Hindlimb muscle (tissue), 1 donor: ENCODE measurements at places on chromosomes 5 and 9.
A peak's percentile ranks its signal among the peaks of the same experiment; 100 is the strongest.

GRCh38 chr5:159156426-159157238 is 52.7 kb downstream of the RNF145 start:
- DNase-seq = peak; percentile 77

- DNase-seq = no peak
Measured at GRCh38 chr5:61319388-61320146, 12.5 kb upstream of the ZSWIM6 start.

DNA sequence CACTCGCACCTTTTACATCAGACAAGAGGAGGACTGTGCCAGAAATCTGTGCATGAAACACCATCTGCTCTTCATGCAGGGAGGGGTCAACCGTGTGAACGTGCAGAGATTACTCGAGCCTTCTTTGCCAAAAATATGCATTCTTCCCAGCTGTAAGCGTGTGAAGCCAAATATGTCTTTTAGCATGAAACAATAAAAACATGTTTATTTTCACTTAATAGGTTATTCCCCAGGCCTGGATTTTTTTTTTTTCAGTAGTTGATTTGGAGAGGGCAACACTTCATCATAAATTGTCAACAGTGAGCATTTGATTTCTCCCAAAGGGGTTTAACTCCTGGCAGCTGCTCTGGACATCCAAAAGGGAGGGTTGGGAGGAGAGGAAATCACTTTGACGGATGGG is 23.8 kb downstream of the PLAC8L1 start:
- peak; percentile 34 for DNase-seq

GRCh38 chr5:53480416-53481158 is at the start of gene FST:
TSS of gene FST (plus strand) at chr5:53480629. CDS start at chr5:53480792, 163 bp downstream.
- DNase-seq = peak; percentile 67

DNA sequence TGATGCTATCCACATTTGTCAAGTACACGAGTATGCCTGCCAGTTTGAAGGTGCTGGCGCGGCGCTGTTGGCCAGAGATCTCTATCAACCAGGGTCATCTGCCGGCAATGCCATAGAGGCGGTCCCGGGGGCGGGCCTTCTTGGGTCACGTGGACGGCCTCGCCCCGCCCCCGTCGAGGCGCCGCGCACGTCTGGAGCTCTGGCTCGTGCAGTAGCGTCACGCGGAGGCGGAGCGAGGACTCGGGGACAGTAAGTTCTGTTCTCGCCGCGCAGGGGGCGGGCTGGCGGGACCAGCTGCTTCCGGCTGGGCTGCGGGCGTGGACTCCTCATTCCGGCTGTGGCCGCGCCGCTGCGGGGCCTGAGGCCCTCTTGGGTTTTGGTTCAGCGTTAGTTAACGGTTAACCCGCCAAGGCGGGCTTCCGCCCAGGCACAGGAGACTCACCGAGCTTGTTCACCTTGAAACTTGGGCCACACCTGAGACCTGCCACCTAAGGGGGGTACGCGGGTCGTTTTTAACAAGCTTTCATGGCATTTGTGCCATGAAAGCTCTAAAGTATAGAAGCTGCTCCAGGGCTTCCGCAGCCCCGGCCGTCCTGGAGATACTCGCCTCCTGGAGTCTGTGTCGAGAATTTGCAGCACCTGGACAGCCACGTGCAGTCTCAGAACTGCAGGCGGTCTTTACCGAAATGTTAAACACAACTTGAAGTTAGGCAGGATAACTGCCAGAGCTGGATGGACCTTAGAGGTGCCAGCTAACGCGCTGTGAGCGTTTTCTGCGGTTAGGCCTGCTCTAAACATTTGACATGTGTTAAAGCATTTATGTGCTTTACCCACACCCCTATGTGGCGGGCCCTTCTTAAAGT is at the start of gene RFESD:
Gene RFESD (plus strand): TSS at position 209 of the 863 bp plus-strand sequence. CDS start 5,495 bp downstream, outside the sequence.
- peak; percentile 95 for DNase-seq

DNA sequence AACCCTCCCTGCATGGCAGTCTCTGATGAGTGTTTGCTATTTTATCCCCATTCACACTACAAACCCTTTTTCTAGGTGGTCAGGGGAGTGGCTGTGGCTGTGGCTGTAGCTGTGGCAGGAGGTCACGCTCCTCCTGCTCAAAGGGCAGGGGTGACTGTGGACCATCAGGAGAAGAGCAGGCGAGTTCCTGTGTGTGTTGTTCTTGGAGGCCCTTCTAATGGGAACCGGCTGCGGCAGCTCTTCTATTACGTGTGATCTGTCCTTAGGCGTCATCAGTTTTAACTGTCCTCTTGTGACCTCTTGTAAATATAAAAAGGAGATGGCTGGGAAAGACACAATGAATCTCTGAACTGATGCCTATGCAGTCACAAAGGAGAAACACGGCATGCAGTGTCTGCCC is 65.1 kb downstream of the ANKH start:
- peak; percentile 15 for DNase-seq

GRCh38 chr5:171205375-171205774 is 103.7 kb upstream of the TLX3 start:
- no peak for DNase-seq

- no peak for DNase-seq
Measured at GRCh38 chr9:135416664-135417290, 62.8 kb upstream of the PPP1R26 start.

GRCh38 chr5:79694652-79695051 is 5.0 kb downstream of the CMYA5 start:
- DNase-seq = no peak

DNA sequence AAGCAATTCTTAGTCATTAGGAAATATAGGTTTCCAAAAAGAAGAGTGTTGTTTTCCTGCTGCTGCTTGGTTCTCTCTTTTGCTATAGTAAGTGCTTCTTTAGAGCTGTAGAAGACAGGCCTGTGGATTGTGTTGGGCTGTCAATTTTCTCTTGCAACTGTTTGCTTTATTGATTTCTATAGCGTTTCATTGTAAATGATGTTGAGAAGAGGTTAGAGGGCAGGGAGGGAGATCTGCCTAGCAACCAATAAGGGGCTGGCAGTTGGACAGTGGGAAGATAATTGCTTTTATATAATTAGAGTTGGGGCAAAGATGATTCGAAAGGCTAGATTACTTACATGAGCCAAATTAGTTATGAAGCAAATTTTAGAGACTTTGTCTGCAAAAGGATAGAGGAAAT is 11.1 kb downstream of the UNC13B start:
- DNase-seq = no peak

DNA sequence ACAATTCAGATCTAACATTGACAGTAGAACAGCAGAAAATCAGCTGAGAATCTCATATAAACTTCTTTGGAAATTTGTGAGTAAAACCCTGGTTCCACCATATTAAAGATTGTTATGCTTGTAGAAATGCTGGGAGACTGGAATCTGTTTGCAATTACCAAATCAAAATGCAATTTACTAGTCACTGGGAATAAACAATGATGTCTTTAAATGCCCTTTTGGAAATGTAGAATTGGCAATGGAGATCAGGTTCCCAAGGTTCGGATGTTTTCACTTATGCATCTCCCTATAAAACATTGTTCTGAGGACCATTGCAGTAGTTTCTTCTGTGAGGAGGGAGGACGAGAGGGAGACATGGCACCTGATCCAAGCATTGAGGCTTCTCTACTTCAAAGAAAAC is 384.4 kb downstream of the TMEM167A start:
- DNase-seq = no peak

GRCh38 chr9:77531400-77531799 is 116.7 kb downstream of the GNA14 start:
- DNase-seq = no peak
